ENCODE measurements at places on chromosomes 7 and 10. TPM values are rescaled to one million over a fixed set of nuclear protein-coding genes. Genes with fewer than 3 reads are reported as not detected.

- DNase-seq: peak; percentile 82
Observed at GRCh38 chr7:1979591-1980560, 252.9 kb downstream of the MAD1L1 start.

TRIM50 gene
- polyA plus RNA-seq: 14.0 TPM

GRCh38 chr7:12289996-12290395 is 78.9 kb downstream of the TMEM106B start:
- no peak for DNase-seq

DNA sequence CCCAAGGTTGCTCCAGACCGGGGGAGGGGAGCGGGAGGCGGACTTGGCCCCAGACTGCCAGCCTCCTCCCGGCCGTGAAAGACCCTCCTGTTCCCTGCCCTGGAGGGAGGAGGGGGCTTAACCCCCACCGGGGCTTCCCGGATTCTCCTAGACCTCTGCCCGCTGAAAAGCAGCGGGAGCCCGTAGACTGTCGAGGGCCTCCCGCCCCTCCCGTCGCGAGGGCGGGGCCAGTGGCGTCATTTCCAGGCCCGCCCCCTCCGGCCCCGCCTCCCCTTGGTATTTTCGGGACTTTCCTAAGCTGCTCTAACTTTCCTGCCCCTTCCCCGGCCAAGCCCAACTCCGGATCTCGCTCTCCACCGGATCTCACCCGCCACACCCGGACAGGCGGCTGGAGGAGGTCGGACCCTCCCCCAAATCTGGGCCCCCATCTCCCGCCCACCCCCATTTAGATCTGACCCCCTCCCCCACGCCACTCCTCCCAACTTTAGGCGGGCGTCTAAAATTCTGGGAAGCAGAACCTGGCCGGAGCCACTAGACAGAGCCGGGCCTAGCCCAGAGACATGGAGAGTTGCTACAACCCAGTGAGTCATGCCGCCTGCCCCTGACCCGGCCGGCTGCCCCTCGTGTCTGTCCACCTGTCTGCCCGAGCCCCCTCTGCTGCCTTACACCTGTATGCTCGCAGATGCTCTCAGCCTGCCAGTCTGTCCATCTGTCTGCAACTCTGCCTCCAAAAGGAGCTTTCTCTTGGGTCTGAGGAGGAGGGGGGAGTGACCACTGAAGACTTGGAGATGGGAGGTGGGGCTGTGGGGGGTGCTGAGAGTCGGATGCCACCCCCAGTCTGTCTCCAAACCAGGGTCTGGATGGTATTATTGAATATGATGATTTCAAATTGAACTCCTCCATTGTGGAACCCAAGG is at the start of gene NFKB2:
Gene NFKB2 (plus strand): TSS at position 306 of the 917 bp plus-strand sequence. CDS start 255 bp downstream, at position 561.
- DNase-seq: peak; percentile 96

- DNase-seq: no peak
Observed at GRCh38 chr10:84265418-84265817, 20.6 kb downstream of the RGR start.

C10orf53 gene
- polyA plus RNA-seq: not detected

- DNase-seq: no peak
Observed at GRCh38 chr10:47358457-47358856, 10.3 kb downstream of the RBP3 start.

GRCh38 chr10:73585327-73585726 is 5.8 kb downstream of the USP54 start:
- DNase-seq: no peak

STOX1 gene
- polyA plus RNA-seq: 1.5 TPM

NYAP1 gene
- 0.69 TPM for polyA plus RNA-seq

DNA sequence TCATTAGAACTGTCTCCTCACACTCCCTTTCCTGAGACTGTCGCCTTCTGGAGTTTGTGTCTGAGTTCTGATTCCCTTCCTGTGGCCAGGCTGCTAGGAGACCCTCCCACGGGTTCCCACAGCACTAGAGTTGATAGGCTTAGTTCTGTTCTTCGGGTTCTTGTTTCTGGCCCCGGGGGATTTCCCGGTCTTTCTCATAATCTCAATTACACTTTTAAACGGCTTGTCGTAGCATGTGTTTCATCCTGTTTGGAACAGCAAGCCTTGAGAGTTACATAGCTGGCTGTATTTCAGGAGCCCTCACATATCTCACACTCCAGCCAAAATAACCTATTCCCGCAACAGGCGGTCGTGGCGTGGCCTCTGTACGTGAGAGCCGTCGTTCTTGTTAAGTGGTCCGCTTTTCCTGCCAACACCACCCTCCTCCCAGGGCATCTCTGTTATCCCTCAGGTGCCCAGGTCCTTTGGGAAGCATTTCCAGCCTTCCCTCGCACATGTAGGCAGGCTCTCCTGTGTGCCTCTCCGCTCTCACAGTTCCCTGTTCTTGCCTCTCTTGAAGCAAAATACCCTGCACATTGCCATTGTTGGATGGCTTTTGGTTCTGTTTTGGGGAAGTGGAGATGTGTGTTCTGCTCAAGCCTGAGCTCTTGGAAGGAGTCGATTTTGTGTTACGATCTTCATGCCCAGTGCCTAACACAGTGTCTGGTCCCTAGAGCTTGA is 46.0 kb downstream of the CDC123 start:
- DNase-seq: no peak

GRCh38 chr10:102585026-102585425 is 59.3 kb upstream of the TRIM8 start:
- DNase-seq: no peak

VWA2 gene
- polyA plus RNA-seq: 0.17 TPM

DNA sequence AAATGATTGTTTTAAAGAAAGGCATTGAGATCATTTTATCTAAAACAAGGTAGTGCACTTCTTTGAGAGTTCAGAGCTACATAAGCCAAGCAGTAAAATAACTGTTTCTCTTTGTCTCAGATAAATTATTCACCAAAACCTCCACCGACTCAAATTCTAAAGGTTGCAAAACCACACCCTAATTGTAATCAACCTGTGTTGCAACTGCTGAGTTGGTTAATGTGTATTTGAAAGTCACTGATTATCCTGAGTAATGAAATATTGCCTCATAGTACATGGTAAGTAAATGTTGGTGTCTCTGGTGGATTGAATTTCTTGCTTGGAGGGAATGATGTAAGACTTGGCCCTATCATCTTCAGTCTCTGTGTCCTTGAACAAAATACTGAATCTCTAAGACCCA is 35.9 kb upstream of the CYP2C9 start:
- DNase-seq: peak; percentile 48

- DNase-seq: peak; percentile 23
Observed at GRCh38 chr7:98251231-98251600, 816 bp downstream of the TECPR1 start.

PRF1 gene
- polyA plus RNA-seq: 1.4 TPM

DNA sequence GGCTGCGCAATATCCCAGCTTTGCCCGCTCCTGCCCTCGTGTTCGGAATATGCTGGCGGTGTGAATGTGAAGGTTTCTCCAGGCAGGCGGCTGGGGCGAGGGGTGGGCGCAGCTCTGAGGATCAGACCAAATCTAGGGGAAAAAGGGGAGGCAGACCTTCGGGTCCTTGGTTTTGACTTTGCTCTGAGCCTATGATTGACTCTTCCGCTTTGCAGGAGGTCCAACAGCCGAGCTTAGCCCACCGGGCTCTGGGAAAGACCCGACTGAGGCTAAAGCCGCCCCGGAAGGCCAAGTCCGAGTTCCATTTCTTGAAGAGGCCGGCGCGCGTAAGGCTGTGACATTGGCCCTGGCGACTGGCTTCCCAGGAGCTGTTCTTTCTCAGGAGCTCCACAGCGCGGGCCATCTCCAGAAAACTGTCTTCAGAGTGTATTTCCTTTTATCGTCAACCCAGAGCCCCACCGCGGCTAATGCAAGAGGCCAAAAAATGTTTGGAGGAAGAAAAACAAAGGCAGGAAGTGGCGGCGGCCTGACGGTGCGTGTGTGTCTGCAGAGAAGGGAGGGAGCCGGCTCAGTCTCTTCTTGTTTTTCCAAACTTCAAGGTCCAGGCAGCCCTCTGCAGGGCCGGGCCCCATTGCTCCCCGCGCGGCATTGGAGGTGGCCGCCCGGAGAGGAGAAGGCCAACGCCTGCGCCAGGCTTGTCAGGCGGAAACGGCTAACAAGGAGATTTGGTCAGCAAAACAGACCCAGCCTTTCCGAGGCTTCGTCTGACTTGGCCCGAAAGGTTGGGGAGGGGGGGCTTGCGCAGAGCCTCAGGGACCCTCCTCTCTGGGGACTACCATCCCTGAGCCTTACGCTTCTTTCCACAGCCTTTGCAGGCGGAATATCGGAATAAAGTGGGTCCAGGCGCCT is 3.6 kb upstream of the HOXA11 start:
- peak; percentile 57 for DNase-seq

- no peak for DNase-seq
Observed at GRCh38 chr10:33979195-33979594, 644.7 kb upstream of the NRP1 start.

- DNase-seq: no peak
Observed at GRCh38 chr7:36299823-36300341, 89.8 kb upstream of the ANLN start.

AKR1D1 gene
- polyA plus RNA-seq: not detected

ZNF117 gene
- polyA plus RNA-seq: 4.7 TPM

SLC18A3 gene
- polyA plus RNA-seq: not detected

GRCh38 chr7:4716946-4717795 is 35.1 kb downstream of the FOXK1 start:
- no peak for DNase-seq

DNA sequence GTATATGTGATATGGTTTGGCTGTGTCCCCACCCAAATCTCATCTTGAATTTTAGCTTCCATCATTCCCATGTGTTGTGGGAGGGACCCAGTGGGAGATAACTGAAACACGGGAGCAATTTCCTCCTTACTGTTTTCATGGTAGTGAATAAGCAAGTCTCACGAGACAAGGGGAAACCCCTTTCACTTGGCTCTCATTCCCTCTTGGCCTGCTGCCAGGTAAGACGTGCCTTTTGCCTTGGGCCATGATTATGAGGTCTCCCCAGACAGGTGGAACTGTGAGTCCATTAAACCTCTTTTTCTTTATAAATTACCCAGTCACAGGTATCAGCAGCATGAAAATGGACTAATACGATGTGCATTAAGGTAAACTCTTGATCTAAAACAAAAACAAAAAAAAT is 357.1 kb upstream of the AOAH start:
- DNase-seq: peak; percentile 20

DNA sequence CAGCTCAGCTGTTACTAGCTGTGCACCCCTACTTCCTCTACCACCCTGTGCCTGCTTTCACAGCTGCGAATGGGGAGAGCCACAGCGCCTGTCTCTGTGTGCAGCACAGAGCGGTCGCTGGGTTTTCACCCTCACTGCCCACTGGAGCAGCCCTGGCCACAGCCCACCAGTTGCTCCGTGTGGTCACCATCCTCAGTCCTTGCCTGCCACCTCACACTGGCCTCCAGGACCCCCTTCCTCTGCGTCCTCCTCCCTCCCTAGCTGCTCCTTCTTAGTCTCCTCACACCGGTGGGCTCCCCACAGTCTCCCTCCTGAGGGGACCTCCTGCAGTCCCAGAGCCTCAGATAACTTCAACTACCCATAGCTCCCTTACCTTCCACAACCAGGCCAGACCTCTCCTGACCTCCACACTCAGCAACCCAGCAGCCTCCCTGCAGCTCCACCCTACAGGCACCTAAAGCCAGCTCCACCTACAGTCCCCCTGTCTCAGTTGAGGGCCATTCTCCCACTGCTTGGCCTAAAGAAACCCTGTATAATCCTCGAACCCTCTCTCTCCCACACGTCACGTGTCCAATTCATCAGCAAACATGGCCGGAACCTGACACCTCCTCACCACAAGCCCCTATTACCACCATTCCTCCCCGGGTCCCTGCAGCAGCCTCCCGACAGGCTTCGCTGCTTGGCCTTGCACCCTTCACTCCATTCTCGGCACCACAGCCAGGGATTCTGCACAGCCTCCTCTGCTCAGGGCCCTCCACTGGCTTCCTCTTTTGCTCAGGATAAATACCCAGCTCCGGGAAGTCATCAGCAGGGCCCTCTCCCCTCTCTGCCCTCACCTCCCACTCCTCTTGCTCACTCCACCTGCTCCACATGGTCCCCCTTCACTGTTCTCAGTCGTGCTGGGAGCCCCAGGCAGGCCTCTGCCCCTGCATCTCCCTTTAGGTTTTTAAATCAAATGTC is 28.1 kb downstream of the PLAC9 start:
- DNase-seq: no peak
